ENCODE measurements at places on chromosomes 16 and 17. TPM values are rescaled to one million over a fixed set of nuclear protein-coding genes. Genes with fewer than 3 reads are reported as not detected.

Gene PPY
- total RNA-seq, result not detected

Gene KRTAP2-3
- 0.80 TPM for total RNA-seq

Gene CLEC10A
- not detected for total RNA-seq

Gene MPP3
- 4.1 TPM for total RNA-seq

Gene TP53TG3D
- total RNA-seq, result 2.4 TPM

Gene C16orf46
- 0.58 TPM for total RNA-seq

Gene OR3A3
- not detected for total RNA-seq

Gene PDF
- 39.6 TPM for total RNA-seq

Gene BRD7
- 49.1 TPM for total RNA-seq

GRCh38 chr17:45783593-45784292 lies 377 bp upstream of the CRHR1 start:
- DNase-seq, result no peak

- no peak for DNase-seq
These were observed 42.9 kb downstream of the TBC1D16 start for GRCh38 chr17:79992649-79993389.

GRCh38 chr17:43734376-43734775 lies 24.2 kb downstream of the SOST start:
- DNase-seq, result peak; percentile 94

GRCh38 chr16:621526-622105 lies 9.2 kb upstream of the WFIKKN1 start:
- DNase-seq, result no peak

GRCh38 chr17:60138769-60139437 lies 10.9 kb upstream of the CA4 start:
- DNase-seq, result no peak

GRCh38 chr16:17748044-17748719 lies 277.4 kb upstream of the XYLT1 start:
- no peak for DNase-seq

- no peak for DNase-seq
These were observed 129.9 kb downstream of the AIPL1 start for GRCh38 chr17:6304894-6305612.

DNA sequence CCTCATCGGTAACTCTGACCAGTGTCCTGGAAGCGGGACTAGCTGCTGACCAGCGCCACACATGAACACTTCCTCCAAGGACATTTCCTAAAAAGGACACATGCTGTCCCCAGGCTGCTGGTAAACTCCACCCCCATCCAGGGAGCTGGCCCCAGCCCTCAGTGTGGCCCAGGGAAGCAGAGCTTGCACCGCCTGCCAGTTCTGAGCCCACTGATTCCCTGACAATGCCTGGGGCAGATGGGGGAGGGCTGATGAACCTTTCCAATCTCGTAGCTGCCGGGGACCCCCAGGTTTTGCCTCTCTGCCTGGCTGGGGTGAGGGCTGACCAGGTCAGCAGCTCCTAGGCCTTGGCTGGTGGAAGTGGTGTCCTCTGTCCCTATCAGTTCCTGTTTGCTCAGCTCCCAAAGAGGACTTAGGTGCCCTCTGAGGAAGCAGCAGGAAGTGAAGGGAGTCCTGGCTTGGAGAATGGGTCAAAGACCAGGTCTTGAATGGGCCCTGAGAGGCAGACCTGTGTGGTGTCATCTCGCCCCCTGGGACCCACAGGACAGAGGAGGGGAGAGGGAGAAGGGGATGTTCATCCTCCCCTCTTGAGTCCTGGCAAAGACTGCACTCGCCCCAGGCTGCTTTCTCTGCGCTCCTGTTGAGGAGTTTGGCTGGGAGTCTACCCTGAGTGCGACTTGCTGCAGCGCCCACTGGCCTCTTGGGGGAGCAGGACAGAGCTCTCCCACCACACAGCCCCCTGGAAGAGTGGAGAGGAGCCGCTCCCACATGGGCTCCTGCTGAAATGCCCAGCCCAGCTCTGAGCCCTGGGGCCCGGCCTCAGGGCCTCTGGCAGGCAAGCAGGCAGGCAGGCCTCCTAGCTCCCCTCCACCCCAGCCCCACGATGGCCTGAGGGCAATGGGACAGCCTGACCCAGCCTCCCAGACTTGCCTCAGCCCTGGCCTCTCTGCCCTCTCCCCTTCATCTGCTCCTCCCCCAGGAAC lies 16.8 kb downstream of the PDK2 start:
- DNase-seq, result no peak

GRCh38 chr16:59181821-59182420 lies 447.8 kb upstream of the GOT2 start:
- no peak for DNase-seq

GRCh38 chr17:50389534-50389933 lies 7.8 kb downstream of the LRRC59 start:
- DNase-seq, result no peak

DNA sequence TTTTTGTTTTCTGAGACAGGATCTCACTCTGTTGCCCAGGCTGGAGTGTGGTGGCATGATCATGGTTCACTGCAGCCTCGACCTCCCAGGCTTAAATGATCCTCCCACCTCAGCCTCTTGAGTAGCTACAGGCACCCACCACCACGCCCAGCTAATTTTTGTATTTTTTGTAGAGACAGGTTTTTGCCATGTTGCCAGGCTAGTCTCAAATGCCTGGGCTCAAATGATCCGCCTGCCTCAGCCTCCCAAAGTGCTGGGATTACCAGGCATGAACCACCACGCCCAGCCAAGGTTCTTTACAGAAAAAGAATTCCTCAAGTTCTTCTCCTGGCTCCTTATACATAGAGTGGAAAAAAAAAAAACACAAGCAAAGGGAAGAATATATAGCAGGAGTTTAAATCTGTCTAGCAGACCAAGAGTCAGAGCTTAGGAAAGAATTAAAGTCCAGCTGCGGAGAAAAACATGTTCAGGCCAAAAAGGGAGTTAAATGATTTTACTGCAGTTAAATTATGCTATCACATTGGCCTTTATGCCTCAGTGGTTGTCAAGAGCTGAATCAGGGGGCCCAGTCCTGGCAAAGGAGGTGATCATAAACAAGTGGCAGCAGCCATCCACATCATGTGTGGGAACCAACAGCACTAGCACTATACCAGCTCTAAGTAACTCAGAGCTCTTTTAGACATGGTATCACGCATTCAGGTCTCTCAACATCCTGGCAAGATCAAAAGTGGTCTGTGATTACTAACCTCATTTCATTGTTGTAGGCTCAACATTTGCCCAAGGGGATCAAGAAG lies 39.3 kb downstream of the LIG3 start:
- no peak for DNase-seq

GRCh38 chr17:27502526-27503324 lies 46.5 kb downstream of the KSR1 start:
- DNase-seq, result peak; percentile 47

GRCh38 chr16:19678804-19679203 lies 39.2 kb downstream of the KNOP1 start:
- DNase-seq, result no peak

- no peak for DNase-seq
These were observed 339.9 kb downstream of the SEC14L1 start for GRCh38 chr17:77480509-77481215.

DNA sequence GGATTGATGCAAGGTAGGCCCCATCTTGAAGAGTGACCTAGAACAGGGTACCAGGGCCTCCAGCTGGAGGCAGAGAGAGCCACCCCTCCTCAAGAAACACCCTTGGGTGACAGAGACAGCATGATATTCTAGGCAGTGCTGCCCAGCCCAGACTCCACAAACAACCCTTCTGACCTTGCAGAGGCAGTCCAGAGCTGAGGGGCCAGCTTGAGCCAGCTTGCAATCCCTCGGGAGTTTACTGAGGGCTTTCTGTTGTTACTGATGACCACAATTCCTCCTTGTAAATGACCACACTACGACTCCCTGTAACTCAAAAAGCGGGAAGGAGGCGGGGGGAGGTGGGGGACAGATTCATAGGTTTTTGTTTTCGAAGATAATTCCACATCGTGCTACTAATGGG lies 18.6 kb upstream of the MNT start:
- DNase-seq, result no peak

- peak; percentile 9 for DNase-seq
These were observed 22.5 kb upstream of the CMTR2 start for GRCh38 chr16:71311553-71312158.

- DNase-seq, result no peak
These were observed 9.8 kb downstream of the CMTM3 start for GRCh38 chr16:66614161-66614802.

- no peak for DNase-seq
These were observed 1.6 kb downstream of the PRSS36 start for GRCh38 chr16:31148281-31148728.

Measured in LHCN-M2 (cell line).